COLO829 (cell line): ENCODE measurements at places on chromosomes 4 and X.

DNA sequence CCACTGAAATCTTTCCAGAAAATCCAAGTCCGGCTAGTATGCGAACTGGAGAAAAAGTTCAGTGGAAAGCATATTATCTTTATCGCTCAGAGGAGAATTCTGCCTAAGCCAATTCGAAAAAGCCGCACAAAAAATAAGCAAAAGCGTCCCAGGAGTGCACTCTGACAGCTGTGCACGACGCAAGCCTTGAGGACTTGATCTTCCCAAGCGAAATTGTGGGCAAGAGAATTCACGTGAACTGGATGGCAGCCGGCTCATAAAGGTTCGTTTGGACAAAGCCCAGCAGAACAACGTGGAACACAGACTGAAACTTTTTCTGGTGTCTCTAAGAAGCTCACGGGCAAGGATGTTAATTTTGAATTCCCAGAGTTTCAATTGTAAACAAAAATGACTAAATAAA lies 34.4 kb downstream of the STX18 start:
- no peak for DNase-seq

DNA sequence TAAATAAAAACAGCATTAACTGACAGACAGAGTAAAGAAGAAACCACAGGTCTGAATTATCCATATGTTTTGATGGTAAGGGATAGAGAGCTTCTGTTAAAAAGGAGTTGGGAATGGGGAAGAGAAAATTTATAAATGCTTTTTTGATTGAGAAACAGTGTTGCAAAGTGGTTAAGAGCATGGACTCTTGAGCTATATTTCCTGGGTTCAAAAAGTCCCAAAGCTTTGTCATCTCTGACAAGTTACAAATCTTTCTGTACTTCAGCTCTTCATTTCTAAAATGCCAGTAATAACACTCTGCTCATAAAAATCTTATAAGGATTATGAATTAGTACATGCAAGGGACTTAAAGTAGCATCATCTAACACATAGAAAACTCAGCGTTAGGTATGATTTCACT lies 62.2 kb downstream of the N4BP2 start:
- DNase-seq = no peak

DNA sequence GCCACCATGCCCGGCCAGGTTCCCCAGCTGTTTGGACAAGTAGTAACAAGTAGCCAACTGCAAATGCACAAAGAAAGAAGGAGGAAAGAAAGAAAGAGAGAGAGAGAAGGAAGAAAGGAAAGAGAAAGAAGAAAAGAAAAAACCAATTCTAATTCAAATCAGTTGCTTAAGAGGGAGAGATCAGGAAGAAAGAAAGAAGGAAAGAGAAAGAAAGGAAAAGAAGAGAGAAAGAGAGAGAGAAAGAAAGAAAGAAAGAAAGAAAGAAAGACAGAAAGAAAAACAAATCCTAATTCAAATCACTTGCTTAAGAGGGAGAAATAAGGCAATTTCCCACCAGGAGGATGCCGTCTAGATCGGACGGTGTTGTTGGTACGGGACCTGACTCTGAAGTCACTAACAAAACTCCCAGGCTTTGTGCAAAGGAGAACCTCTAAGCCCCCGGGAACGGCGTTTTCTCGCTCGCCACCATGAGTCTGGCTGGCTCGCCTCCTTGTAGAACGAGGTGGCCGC lies 95.5 kb upstream of the PPP2R3B start:
- DNase-seq = no peak

GRCh38 chr4:98642991-98643426 lies 15.4 kb downstream of the TSPAN5 start:
- DNase-seq = no peak

- DNase-seq = no peak
These were observed 922.1 kb upstream of the SLIT2 start for GRCh38 chr4:19329631-19330030.

GRCh38 chrX:4668802-4669536 lies 955.5 kb upstream of the PRKX start:
- no peak for DNase-seq

DNA sequence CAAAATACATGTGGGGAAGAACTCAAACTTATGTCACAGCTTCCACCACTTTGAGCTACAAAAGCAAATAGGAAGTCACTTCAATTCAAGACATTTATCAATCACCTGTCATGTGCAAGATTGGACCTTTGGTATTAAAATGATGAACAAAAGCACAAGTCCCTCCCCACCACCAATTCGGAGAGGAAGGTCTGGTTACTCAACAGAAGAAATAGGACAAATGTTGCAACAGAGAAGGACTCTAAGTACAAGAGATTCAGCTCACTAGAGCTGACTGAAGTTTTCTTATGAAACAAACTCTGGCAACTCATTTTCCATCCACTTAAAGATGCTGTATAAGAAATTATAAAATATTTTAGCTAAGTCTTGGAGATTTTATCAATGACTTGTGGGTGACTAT lies 16.0 kb upstream of the MMRN1 start:
- no peak for DNase-seq

DNA sequence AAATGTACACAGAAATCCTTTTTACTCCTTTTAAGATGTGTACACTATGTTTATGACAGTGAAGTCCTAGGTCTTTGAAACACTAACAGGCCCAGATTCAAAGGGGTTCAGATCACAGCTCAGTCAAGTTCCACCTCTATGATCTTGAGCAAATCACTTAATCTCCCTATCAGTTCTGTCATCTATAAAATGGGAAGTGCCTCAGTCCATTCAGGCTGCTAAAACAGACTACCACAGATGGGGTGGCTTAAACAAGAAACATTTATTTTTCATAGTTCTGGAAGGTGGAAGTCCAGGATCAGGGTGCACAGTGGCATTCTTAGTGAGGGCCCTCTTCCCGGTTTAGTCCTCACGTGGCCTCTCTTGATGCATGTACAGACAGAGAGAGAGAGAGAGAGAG lies 117.1 kb downstream of the CORIN start:
- DNase-seq = no peak

DNA sequence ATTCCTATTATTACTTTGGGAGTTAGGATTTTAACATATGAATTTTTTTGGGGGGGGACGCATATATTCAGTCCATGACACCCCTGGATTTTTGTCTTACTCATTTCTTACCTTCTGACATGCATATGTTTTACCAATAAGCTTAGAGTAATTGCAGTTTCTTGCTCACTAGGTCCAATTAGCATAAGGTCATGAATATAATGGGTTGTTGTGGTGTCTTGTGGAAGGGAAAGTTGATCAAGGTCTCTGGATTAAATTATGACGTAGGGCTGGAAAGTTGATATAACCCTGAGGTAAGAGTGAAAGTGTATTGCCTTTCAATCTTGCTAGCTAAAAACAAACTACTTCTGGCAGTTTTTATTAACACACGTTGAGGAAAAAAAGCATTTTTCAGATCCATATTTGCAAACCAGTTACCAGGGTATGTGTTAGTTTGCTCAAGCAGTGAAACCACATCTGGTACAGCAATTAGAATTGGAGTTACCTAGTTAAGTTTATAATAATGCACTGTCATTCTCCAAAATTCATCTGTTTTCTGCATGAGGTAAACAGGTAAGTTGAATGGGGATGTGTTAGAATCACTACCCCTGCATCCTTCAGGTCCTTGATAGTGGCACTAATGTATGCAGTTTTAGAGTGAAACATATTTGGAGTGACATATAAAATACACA lies 32.0 kb downstream of the STIM2 start:
- DNase-seq = no peak

DNA sequence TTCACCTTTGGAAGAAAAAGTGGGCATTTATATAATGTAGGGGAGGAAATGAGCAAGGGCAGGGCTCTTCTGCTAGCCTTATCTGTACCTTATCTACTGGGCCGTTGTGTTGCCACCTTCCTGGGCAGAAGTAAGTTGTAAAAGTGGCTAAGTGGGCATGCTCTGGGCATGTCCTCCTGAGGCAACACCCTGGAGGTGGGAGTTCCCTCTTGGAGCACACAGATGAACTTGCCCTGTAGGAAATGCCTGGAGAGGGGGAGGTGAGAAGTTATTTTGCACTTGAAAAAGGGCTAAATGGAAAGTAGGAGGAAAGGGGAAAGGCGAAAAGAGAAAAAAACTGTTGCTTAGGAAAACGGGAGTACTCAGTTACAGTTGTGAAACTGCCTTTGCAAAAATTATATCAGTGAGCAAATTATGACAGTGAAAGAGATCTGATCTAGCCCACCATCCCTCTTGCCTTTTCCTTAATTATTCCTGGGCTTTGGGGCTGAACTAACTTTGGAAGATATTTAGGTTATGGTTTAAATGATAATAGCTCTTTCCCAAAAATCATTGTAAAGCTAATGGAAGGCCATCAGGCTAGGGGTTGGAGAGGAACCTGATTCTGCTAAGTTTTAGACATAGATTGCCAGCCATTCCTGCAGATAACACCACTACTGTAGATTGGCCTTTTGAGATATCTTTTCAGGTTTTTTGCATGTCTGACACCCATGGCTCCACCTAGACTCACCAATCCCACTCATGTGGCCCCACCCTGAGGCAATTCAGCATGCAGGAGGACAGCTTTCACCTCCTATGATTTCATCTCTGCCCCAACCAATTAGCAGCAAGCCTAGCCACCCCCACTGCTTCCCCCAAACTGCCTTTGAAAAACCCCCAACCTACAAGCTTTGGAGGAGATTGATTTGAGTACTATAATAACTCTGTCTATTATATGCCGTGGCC lies 20.5 kb upstream of the ZNF81 start:
- no peak for DNase-seq

DNA sequence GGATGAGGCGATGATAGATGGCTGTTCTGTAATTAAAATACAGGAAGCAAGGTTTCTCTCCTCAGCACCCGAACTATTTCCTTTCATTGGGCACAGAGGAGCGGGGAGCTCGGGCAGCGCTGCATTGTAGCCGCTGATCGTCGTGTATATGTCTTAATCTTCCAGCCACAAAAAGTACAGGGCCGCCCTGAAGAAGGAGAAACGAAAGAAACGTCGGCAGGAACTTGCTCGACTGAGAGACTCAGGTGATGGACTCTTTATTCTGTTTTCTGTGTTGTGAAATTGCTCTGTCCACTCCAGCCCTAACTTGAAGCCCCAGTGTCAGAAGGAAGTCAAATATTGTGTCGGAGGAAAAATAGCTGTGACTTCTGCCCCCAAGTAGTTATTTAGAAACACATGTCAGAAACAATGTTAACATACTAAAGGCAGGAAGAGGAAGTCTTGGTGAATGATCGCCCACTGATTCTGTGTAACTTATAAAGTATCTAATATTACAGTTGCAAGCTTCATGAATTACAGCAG lies 546 bp downstream of the ZRSR2 start:
- no peak for DNase-seq

- DNase-seq = no peak
These were observed 485.1 kb downstream of the TRIML1 start for GRCh38 chr4:188624370-188624769.

DNA sequence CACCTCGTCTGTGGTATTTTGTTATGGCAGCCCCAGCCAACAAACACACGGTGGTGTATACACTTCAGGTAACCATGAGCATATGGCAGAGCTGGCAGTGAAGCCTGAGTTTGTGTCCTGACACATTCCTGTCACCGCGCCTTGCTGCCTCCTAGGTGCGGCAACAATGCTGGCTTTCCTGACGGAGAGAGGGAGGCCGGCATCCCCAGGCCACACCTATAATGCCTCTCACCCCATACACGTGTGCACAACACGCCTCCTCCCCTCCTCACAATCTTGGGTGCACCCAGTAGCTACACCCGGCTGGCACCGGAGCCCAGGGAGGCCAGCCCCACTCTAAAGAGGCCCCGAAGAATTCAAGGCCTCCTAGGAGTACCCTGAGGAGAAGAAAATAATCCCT lies 158.5 kb downstream of the NSUN7 start:
- DNase-seq = no peak

DNA sequence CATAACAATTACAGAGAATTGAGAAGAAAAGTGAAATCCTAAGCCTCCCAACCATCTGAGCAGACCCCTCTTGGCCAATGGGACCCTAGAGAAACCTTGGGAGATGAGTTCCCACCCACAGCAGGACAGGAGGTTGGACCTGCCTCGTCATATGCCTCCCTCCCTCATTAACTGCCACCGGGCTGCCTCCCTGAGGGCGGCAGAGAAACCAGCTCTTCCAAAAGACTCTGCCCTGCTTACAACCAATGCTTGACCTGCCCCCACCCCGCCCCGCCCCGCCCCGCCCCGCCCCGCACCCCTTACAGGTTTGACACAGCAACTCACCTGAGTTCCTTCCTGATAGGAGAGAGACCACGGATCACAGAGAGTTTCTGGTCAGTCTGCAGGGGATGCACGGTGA lies 86.1 kb downstream of the ADRA2C start:
- DNase-seq = no peak

GRCh38 chr4:142883040-142883832 lies 37.1 kb upstream of the INPP4B start:
- DNase-seq = no peak

- no peak for DNase-seq
These were observed 10.2 kb downstream of the DUSP9 start for GRCh38 chrX:153657161-153657560.

DNA sequence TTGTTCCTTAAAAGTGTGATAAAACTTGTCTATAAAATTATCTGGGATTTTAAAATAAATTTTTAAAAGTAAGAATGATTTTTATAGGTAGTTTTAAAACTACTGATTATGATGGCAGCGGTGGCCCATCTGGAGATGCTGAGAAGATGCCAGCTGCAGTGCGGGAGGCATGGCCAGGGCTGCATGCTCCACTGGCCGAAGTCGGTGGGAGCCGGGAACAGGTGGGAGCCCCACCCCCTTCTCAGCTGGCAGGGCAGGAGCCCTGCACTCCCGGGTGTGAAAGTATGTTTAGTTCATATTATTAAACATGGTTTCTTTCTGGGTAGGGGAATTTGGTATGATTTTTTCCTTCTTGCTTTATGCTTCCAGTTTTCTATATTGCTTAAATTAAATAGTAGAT lies 63.8 kb downstream of the CORIN start:
- no peak for DNase-seq

DNA sequence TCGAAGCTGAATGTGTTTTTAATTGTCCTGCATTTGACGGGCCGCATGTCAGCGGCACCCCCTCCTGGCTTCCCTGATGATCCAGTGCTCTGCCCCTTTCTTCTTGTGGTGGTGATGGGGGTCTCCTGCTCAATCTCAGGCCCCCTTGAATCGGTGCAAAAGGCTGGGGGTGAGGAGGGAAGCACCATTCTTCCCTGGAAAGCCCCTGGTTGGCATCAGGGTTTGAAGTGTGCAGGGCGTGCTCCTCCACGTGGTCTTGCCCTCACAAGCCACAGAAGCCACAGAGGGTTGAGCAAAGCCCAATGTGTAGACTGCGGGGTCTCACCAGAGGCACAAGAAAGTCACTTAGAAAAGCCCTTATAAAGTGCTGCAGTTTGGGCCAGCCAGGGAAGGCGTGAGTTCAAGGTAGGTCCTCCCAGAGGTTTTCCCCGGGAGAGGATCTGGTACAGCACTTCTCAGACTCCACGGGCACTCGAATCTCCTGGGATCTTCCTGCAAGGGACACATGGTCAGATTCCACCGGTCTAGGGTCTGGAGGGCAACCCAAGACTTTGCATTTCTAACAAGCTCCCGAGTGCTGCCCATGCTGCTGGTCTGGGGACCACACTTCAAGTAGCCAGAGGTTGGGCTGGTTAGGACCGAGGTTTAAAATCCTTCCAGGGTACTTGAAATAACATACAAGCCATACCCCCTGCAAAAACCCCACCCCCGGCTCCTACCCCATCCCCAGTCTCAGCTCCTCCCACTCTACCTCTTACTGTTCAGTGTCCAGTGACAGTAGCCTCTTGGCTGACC lies 35.1 kb downstream of the PSAPL1 start:
- no peak for DNase-seq

- no peak for DNase-seq
These were observed 72.5 kb downstream of the UBE2K start for GRCh38 chr4:39770471-39770870.

- DNase-seq = no peak
These were observed 1624.0 kb upstream of the IGFBP7 start for GRCh38 chr4:58734030-58734674.
